ENCODE measurements at places on chromosomes 1 and 21.
A peak's percentile ranks its signal among the peaks of the same experiment; 100 is the strongest.

GRCh38 chr1:15797614-15798390, 9.6 kb downstream of the UQCRHL start:
- no peak for DNase-seq

DNA sequence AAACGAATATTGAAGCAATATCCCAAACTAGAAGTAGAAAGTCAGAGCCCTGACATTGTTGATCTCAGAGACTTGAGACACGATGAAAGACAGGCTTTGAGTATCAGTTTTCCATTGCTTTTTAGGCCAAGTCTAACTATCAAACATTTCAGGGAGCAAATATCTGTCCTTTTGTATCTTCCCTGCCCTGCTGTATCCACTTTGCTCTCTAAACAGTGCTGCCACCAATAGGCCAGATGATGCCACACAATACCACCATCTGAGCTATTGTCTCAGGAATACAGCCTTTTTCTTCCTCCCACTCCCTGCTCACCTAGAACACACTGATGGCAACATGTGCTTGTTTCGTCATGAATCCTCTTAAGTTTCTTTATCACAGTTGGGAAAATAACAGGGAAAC, 62.6 kb upstream of the SPAG17 start:
- DNase-seq: no peak

- no peak for DNase-seq
These were observed 25.0 kb downstream of the PBX1 start for GRCh38 chr1:164583835-164584539.

DNA sequence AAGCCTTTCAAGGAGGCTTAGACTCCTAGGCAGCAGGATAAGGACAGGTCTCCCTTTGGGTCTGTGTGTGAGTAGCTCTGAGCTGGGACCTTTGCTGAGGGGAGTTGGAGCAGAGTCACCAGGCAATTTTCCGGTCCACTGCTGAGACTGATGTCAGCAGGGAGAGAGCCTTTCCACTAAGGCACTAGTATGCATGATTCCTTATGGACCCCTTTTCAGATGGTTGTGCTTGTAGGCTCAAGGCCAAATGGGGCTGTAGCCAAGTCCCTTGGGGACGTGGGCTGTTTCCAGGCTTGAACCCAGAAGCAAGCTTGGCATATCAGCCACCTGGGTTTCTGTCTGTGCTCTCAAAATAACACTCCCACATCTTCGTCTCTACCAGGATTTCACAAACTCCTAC, 73.0 kb downstream of the CCDC18 start:
- DNase-seq: no peak

DNA sequence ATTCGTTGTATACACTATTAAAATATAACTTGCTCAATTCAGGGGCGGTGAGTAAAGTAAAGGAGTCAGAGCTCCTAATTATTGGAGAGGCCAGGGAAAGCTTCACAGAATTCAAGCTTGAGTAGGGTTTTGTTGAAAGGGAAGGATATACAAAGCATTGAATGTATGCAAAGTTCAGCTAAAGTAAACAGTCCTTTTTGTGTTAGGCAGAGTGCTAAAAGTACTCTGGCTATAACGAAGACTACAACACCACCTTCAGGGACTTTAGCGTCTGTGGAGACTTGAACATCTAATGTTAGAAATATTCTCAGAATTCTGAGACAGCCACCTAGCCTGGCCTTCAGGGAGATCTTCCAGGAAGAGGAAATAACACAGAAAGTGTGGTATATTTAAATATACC, 1.1 kb downstream of the FALEC start:
- peak; percentile 43 for DNase-seq

DNA sequence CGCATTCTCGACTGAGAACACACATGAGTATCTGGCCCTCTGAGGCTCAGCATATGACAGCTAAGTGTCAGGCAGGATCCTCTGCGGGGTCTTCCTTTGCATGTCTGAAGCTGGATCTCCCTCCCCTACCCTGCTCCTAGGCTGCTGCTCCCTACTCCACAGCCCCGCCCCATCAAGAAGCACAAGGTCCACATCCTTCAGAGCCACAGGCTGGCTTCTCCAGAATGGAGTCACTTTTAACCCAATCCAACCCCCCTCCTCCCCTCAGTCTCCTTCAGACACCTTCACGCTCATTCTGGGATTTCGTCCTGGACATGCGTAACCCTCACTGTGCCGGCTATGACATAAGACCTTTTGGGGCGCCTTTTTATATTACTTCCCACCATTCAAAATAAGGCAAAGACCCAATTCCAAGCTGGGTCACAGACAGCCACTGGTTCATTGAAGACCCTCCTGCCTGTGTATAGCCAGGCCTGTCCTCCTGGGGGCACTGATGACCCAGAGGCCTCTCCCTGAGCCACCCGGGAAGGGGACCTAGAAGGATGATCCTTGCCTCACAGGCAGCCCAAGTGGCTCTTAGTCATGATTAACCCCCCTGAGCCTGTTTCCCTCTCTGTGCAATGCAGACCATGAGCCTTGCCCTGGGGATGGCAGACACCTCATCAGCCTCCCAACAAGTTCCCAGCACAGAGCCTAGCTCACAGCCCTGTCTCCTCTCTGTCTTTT, 4.7 kb downstream of the ADGRB2 start:
- DNase-seq: no peak

DNA sequence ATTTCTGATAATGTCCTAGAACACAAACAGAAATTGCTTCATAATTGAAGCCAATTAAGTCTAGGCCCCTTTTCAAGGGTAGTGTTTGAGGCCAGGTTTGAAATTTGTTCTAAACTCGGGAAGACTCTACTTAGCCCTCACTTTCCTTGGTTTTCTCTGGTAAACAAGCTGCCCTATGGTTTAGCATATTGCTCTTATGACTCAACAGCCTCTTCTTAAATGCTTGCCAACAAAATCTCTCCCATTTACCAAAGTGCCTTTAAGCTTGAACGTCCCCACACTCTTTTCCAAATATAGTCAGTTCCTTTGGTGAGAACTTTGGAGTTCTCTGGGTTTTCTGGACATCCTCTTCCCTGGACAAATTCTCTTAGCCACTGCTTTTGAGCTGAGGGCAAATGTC, 5.8 kb upstream of the LCE6A start:
- no peak for DNase-seq

- no peak for DNase-seq
These were observed 2.2 kb downstream of the AVPR1B start for GRCh38 chr1:206114692-206115640.

DNA sequence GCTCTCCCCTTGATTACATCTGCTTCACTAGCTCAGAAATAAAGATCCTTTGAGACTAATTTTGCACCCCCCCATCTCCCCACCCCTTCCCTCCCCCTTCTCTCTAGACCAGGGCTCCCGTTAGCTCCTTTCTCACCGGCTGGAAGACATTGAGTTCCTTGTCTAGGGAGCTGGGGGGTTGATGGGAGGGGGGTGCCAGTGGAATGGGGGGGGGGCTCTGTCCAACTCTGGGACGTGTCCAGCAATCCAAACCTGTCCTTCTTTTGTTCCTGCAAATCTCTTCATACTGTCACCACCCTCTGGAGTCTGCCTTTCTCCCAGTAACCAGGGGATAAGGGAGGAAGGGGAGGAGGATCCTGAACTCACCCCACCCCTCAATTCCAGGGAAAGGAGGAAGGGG, 61.9 kb downstream of the RHBG start:
- DNase-seq: no peak

GRCh38 chr21:41419921-41420862, 5.8 kb upstream of the MX1 start:
- peak; percentile 24 for DNase-seq

- peak; percentile 10 for DNase-seq
These were observed 3.7 kb upstream of the PLOD1 start for GRCh38 chr1:11930571-11931445.

DNA sequence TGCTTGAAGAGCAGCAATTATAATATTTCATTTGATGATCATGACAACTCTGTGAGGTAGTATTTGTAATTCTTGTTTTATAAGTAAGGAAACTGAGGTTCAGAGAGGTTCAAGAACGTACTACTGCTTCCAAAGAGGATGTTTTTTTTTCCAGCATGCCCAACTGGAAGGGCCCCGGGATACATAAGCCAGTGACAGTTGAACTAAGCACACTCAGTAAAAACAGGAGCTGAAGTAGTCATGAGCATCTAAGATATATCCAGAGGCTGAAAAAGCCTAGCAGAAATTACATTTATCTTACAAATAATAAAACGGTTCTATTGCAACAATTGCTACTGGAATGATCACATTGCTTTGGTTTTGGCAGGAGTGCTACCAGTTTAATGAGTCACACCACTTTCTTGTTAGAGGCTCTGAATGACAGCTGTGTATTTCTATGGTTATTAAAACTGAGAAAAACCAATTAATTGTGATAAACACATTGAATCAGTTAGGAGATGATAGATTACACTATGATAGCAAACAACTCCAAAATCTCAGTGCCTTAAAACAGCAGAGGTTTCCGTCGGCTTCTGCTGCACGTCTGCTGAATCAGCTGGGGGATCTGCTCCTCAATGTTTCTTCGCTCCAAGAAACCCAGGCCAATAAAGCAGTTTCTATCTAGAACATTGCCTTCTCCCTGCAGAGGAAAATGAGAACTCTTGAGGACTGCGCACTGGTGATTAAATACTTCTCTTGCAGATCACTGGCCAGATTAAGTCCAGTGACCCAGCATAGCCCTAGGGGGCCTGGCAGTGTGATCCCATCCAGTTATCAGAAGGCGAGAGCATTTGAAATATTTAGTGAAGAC, 522.7 kb downstream of the PLPP3 start:
- DNase-seq: no peak

GRCh38 chr1:3040004-3040403, 18.7 kb downstream of the ACTRT2 start:
- DNase-seq: no peak

- no peak for DNase-seq
These were observed 2.7 kb downstream of the ZBTB7B start for GRCh38 chr1:155005076-155006011.

GRCh38 chr1:11245904-11246719, 16.2 kb downstream of the MTOR start:
- no peak for DNase-seq

DNA sequence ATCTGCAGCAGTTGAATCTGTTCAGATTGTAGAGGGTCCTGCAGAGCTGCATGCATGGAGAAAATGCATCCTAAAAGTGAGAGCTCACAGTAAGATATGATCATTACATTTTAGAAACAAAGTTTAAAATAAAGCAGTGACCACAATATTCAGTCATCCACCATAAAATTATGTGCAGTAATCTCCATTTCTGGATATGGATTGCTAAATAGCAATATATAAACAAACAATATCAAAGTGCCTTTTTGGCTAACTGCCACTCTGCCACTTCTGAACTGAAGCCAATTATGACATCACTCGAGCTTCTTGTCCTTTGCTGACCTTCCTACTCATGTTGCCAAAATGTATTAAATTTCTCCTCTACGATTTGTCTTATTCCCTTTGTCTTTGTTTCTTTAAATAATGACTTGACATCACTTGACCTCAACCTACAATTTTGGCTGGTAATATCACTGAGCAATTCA, 262.0 kb upstream of the CXADR start:
- DNase-seq: no peak

DNA sequence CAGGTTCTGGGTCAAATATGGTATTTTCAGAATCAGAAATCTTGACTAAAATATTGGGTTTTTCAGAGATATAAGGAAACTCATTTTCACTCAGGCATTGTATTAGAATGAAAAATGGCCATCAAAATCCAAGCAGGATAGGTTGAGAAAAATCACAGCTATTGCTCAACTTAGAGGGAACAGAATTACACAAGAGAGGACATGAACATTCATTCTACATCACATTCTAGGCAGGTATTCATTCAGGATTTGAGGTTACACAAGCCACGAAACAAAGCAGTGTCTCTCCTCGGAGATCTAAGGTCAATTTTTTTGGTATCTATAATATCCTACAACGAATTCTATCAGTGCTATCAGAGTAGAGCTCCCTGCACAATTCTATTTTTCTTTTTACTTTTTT, 163.6 kb upstream of the HP1BP3 start:
- no peak for DNase-seq

DNA sequence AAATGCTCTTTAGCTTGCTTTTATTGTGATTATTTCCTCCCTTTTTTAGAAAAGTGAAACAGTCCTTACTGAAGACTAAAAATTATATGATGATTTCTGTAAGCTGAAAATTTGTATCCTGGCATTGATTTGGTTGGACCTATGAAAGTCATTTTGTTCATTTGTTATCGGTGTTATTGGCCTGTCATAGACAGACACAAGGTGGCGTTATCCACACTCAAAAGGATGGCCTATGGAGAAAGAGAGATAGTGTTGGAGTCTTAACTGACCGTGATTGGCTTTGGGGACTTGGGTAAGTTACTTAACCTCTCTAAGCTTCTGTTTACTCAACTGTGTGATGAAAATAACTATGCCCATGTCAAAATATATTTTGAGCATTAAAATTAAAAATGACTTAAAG, 203.6 kb upstream of the CHODL start:
- DNase-seq: peak; percentile 18

DNA sequence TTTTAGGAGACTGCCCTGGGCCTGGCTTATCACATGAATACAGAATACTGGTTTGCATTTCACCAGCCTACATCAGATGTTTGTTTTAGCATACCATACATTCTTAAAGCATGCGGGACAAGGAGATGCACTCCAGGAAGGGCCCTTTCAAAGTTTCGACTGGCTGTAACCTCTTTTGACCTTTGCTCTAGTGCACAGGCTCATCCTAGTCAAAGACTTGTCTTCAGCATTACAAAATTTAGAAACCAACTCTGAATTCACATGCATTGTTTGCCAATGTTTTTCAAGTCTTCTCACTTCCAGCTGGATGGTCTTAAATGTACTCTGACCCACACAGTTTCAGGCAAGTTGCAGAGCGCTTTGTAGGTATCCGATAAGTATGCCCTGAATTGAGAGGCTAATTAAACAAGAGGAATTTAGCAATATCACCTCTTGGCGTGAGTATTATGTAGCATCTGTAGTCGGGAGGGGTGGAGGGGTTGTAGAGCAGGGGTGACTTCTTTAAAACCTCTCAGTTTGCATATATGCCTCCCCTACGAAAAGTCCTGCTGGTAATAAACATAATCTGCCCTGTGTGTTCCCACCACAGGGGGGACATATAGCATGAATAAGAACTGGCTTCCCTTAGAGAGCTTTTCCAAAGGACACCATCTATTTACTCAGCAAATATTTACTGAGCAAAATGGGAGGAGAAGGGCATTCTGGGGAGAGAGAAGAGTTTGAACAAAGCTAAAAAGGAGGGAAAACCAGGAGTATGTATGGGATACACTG, 24.4 kb upstream of the AHCYL1 start:
- no peak for DNase-seq

GRCh38 chr21:20662514-20662913, 335.7 kb upstream of the NCAM2 start:
- DNase-seq: no peak

- no peak for DNase-seq
These were observed 1995.8 kb downstream of the NCAM2 start for GRCh38 chr21:22993822-22994574.

DNA sequence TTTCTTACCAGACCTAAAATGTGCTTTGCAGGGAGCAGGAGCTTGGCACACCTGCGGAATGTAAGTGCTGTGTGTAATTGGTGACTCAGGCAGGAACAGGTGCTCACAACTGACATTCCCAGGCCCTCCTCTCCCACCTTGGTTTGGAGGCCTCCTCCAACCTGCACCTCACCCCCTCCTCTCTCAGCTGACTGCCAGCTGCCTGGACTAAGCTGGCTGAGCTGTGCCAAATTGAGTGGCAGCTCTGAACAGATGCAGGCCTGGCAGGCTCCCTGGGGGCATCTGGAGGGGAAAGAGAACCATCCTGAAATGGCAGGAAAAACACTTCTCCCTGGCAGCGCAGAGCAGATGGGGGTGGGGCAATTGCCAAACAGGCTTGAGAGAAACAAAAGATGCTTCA, 91.7 kb upstream of the PGBD5 start:
- no peak for DNase-seq
